ENCODE measurements at places on chromosomes 2 and 18.

DNA sequence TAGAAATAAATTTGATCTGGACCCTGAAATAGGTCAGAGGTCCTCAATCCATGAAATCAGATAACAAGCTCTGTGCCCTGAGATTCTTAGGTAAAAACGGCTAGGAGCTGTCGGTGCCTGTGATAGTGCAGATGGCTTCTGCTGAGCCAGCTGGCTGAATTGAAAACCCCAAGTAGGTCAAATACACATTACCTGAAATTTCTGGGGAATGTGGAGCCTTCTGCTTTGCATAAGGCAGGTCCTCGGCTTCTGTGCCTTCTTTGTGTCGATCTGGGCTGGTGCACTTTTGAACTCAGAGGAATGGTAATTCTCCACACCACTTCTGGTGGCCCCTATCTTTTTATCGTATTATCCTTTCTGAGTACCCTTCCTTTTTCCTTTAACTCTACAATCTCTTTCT lies 66.6 kb downstream of the CNTNAP5 start:
- DNase-seq: no peak

DNA sequence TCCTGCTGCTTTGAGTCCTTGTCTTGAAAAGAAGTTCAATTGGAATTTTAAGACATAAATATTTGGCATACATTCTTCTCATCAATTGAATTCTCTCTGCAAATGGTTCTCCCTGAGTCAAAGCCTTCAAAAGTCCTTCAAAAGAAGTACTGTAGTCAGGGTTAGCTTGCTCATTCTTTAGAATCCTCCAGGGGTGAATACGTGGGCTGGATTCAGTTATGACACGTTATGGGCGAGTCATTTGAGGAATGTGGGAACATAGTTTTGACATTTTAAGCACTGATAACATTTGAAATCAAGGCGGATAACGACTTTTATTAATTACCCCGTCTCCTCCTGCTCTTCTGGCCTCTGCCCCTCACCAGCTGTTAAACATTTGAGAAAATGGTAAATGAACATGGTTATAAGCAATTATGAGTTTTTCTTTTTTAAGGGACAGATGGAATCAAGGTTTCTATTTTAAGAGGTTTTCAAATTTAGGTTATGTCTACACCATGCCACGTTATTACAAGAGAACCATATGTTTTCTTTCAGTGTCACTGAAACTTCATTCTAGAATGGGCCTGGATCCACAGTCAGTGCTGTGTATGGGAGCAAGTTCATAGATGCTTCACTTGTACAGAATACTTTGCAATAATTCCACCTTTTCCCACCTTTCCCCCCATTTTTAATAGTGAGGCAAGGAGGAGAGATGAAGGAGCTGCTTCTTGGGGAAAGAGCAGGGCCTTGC lies 273.1 kb downstream of the TSN start:
- no peak for DNase-seq

DNA sequence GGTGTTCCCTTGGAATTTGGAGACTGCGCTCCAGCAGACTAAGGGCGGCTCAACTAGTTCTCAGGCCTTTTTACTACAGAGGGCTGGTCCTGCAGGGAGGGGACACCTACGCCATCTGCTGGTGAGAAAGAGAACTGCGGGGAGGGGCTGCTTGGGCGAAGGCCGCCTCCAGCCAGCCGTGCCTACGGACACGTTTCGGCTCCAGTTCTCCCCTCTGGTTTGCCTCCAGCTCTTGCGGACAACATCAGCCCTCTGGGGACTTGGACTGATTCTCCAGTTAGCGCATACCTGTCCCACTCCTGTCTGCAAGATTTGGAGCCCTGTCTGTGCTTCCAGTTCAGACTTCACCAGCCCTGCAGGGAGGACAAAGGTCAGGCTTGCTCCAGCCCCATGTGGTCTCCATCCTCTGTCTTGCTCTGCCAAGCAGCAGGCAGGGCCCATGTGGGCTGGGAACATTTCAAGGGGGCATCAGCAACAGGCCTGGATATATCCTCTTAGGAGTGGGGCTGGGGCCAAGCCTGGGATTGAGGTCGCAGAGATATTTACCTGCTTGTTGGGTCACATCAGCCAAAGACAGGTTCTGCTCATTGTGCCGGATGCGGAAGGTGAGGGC lies 10.3 kb downstream of the PTPRN start:
- DNase-seq: peak; percentile 90

GRCh38 chr2:120498121-120498520 lies 152.2 kb downstream of the INHBB start:
- DNase-seq: no peak

DNA sequence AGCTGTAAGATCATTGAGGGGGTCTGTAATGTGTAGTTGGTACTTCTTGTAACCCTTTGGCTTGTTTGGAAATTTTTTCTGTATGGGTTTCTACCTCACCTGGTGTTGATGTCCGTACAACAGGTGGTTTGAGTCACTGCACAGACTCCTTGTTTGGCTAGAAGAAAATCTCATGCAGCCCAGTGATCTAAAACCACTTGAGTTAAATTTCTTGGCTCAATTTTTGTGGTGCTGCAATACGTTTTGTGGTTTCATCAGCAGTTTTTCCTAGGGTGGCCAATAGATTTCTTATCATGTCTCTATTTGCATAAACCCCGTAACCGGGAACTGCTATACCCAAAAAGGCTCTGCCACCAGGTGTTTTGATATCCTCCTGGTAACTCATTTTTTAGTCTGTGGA lies 43.4 kb downstream of the CERS6 start:
- no peak for DNase-seq

DNA sequence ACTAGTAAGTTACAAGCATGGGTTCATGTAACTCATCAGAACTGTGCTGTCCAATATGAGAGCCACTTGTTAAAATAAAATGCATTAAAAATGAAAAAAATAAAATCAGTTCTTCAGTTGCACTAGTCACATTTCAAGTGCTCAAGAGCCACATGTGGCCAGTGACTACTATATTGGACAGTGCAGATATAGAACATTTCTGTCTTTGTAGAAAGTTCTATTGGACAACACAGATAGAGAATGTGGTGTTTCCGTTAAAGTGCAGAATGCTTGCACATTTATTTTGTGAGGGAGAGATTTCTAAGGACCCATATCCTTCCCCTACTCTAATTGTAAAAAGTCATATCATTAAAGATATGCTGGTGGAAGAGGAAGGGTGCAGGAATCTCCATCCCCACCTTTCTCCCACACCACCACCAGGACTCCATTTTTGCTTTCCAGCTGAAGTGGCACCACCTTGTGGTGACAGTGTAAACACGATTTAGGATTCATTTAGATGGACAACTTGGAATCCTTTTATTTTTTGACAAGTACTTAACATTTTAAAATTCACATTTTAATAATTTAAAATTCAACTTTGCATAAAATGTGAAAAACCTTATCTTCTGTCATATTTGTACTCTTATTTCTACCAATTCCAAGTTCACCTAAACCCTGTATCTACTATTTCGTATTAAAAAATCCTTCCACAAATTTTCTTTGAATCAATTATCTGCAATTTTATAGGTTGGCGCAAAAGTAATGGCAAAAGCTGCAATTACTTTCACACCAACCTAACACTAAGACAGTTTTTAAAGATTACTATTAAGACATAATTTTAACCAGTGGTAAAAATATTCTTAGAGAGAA lies 9.4 kb upstream of the CD302 start:
- DNase-seq: peak; percentile 46

DNA sequence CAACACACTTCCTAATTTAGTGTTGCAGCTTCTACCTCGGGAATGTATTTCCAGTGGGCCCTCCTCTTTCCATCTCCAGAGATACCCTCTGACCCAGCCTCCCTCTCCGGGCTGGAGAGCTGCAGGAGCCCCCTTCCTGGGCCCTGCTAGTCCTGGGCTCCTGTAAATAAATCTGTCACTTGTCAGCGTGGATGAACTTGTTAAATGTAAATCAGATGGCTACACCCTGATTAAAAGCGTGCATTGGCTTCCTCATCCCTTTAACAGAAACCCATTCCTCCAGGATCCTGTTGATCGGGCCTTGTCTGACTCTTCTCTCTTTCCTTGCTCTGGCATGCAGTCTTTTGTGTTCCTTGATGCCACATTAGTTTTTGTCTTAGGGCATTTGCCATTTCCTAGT lies 2.4 kb downstream of the ZNF236 start:
- no peak for DNase-seq

- DNase-seq: peak; percentile 42
Measured at GRCh38 chr2:163733301-163733938, 2.4 kb downstream of the FIGN start.

GRCh38 chr2:143452817-143453451 lies 323.7 kb downstream of the ARHGAP15 start:
- no peak for DNase-seq

DNA sequence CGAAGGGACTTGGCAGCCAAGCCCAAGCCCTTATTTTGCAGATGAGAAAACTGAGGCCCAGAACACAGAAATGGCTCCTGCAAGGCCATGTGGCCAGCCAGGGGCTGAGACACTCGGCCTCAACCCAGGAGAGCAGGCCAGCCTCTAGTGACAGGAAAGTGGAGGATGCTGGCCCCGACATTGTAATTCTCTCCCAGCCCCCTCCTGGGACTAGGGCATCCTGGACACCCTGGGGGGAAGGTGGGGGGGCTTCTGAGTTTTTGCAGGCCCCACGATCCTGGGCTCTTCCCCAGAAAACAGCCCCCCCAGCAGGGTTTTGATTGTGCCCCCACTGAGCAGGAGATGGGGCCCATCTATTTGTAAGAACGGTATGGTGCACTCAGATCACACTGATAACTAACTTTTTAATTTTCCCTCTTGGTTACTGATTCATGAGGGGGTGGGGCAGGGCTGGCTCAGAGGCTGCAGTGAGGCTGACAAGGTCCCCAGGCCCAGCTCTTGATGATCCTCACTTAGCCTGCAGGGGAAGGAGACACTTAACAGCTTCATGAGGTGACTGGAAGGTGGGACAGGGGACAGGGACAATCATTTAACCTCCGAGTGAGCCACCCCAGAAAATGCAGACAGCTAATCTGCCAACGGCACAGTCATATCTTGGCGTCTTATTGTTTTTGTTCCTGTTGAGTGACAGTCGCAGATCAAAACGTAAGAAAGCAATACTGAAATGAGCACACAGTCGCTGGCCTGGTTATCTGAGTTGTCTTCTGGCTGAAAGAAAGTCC lies 18.9 kb downstream of the SMAD7 start:
- DNase-seq: no peak

DNA sequence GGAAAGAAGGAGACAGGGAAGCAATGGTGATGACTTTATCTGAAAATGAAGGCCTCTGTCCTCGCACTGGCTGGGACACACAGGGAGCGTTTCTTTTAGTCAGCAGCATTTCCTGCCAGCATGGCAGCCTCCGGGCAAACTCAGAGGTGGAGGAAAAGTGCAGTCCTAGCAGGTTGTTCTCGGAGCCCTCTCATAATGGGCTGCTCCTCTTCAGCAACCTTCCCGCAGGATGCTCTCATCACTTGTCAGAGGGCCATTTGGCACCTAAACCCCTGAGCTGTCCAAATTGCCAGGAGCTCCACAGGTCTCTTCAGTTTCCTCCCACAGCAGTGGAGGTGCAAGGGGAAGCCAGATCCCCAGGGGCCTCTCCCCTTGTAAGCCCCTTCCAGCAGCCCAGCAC lies 6.2 kb downstream of the STK39 start:
- DNase-seq: no peak

Measured in midbrain (tissue), 1 donor.